ENCODE measurements at places on chromosomes 2 and 18.
A peak's percentile ranks its signal among the peaks of the same experiment; 100 is the strongest.

DNA sequence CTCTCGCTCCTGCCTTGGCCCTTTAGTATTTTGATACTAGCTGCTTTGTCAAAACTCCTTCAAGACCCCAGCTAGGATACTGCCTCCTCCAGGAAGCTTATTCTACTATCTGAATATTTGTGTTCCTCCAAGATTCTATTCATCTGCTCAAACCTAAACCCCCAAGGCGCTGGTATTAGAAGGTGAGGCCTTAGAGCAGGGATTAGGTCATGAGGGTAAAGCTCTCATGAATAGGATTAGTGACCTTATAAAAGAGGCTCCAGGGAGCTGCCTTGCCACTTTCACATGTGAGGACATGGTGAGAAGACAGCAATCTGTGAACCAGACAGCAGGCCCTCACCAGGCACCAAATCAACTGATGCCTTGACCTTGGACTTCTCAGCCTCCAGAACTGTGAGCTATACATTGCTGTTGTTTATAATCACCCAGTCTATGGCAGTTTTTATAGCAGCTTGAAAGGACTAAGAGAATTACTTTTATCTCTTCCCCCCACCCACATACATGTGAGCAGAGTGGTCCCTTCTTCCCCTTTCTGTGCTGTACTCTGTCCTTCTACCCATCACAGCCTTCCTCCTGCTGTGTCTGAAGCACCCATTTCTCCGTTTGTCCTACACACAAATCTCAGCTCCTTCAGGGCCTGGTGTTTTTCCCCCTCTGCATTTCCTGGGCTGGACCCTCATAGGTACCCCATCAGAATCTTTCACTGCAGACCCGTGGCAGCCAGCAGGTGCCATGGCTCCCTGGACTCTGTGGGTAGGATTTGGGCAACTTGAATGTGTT lies 54.5 kb downstream of the HS1BP3 start:
- DNase-seq: no peak

DNA sequence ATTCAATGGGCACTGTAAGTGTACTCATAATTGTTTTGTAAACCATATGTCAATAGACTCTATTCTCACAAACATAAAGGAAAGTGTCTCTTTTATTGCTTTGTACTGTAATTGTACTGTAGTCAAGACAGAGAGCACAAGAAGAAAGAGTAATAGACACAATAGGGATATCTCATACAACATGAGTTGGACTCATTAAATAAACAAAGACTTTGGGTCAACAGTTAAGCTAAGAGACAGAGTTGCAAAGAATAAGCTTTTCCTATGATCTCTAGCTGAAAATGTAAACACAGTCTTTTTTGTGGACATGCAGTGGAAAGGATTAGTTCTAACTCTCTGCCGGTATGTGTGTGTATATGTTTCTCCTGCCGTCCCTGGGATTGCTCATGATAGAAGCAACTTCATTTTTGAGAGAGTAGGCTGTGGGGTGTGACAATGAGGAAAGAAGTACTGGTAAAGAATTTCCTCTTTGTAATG lies 13.9 kb upstream of the KYNU start:
- no peak for DNase-seq

DNA sequence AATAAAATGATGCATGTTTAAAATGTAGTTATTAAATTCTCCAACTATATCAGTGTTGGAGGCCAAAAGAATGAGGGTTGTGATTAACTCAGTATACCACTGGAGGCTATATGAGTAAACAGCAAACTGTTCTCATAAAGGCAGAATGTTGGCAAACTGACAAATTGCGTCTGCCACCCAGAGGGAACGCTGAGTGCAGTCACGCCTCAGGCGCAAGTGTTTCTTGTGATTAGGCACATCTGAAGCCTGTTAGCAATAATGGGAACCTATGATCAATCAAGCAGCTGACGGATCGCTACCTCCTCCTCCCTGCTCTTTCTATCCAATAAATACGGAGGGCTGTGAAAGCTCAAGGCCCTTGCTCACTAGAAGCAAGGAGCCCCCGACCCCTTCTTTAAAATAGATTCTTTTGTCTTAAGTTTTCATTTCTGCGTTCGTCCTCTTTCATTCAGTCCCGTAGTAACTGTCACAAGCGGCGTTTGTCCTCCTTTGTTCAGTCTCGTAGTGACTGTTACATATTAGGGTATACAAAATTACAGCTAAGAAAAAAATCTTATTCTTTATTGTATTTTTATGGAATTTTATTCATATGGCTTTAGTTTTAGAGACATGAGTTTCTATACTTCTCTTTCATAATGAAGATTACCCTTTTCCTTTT lies 16.3 kb upstream of the RMND5A start:
- DNase-seq: peak; percentile 35

DNA sequence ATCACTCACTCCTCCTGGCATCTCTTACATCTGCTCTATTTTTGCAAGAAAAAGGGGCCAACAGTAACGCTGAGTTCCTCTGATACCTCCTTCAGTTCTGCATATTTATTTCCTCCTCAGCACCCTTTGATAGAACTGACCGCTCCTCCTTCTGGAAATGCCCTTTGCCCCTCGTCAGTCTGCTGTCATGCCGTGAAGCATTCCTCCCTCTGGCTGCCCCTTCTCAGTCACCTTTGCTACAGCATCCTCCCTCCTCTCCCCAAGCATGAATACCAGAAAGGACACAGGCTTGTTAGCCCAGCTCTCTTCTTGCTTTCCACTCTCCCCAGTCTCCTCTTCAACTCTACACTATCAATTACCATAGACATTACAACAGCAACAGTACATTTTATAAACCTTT lies 135.4 kb downstream of the NBAS start:
- no peak for DNase-seq

DNA sequence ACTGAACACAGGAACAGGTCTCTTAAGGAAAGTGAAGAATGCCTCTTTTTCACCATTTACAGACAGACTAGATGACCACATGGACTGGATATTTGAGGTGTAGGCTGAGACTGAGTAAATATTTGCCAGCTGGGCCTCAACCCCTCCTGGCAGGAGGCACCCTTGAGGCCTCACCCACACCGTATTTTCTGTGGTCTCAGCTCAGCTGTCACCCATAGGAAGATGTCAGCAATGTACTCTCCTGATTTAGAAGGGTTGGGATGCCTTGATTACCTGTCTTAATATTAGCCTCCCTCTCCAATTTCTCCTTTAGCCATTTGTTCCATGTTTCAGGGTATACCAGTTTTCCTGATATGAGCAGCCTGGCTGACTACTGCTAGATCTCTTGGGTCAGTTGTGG lies 20.3 kb downstream of the ADCYAP1 start:
- no peak for DNase-seq

GRCh38 chr2:43038034-43038695 lies 188.2 kb downstream of the ZFP36L2 start:
- no peak for DNase-seq

DNA sequence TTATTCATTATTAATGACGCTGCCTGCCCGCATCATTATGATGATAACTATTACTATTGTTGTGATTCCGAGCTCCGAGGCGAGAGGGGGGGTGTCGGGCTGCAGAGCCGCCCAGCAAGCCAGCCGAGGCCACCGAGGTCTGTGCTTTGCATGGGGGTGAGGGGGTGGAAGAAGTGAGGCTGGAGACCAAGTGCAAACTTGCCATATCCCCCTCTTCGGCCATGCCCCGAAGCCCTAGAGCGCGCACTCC lies 3.6 kb downstream of the BCL11A start:
- DNase-seq: no peak

- DNase-seq: no peak
Measured at GRCh38 chr18:3411327-3411726, 38.6 kb upstream of the TGIF1 start.

DNA sequence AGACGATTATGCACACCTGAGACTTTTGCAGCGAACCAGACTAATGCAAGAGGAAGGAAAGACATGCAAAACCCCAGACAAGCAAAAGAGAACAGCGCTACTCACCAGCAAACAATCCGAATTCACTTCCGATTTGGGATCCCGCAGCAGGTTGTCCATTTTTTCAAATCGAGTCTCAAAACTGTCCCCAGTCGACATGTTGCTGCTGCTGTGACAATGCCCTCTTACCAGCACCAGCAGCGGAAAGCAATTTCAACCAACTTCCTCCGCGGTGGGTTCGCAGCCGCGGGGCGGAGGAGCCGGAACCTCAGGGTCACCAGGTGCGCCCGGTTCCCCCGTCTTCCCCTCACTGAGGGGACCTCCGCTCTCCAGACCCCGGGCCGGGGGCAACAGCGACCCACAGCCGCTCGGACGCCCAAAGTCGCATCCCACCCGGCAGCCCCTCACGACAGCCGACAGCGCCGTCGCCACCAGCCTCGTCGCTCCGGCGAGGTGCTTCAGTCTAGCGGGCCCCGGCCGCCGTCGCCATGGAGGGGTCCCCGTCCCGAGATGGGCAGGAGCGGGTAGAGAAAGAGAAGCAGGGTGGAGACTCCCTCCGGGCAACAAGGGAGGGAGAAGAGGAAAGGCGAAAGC lies 784 bp downstream of the ROCK1 start:
- DNase-seq: peak; percentile 47

DNA sequence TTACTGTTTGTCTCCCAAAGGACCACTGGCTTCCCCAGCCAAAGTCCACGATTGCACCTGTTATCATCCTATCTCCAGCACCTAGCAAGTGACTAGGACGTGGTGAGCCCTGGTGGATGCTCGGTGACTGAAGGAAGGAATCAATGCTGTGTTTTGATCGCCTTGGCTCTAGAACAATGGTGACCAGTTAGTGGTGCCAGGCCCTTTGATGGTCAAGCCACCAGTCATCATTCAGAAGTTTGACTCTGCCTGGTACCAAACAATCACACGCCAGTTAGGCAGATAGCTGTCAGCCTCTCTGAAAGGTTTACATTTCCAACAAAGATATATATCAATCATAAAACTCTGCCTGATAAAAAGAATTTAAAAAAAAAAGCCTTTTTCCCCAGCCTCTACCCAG lies 244.1 kb downstream of the SH3BP4 start:
- DNase-seq: peak; percentile 85

- DNase-seq: peak; percentile 80
Measured at GRCh38 chr2:176187899-176188773, at the start of gene HOXD1. Gene HOXD1 (plus strand): TSS chr2:176188668. CDS start chr2:176188802, 134 bp downstream.

DNA sequence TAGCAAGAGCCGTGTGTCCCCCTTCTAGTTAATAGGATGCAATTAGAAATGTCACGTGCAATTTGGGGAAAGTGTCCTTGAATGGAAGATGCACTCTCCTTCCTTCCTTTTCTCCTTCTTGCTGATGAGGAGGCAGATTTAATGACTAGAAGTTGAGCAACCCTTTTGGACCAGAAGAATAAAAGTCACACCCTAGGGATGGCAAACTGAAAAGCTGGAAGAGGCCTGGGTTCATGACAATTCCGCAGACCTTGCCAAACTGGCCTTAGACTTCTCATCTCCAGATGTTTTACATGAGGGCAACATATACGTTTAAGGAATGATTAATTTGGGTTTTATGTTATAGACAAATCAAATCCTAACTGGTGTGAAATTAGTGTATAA lies 38.6 kb upstream of the NCOA1 start:
- no peak for DNase-seq

GRCh38 chr2:29239209-29239960 lies 124.2 kb downstream of the CLIP4 start:
- DNase-seq: no peak

GRCh38 chr2:208183526-208183925 lies 6.3 kb downstream of the C2orf80 start:
- no peak for DNase-seq

GRCh38 chr2:239273280-239274234 lies 127.3 kb downstream of the HDAC4 start:
- no peak for DNase-seq

DNA sequence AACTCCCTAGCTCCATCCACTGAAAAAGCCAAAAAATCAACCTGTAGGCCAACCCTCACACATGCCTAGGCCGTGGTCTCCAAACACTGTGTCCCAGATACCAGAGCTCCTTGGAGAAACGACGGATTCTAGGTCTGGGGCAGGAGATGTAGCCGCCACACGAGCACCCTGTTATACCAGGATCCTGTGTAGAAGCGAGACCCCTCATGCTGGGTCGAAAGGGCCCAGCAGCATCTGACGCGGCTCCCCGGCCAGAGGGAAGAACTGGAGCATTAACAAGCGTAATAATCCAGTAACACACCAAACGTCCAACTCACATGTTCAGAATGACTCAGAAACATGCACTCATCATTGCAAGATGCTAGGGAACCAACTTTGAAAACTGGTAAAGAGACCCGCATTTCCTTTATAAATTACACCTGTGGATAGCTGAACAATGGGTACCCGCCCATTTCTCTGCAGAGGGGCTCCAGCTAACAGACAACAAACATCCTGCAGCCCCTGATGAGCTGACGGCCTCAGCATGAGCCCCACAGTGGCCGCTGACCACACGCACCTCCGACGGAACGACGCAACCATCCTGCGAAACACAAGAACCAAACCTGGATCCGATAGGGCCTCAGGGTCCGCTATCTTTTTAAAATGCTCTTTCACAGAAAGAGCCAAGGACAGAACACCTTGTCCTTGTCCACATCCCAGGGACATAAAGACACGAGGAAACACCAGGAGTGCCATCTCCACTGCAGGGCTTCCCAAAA lies 14.2 kb downstream of the SLC66A2 start:
- no peak for DNase-seq

- DNase-seq: no peak
Measured at GRCh38 chr2:144011098-144011497, 508.8 kb downstream of the ZEB2 start.

DNA sequence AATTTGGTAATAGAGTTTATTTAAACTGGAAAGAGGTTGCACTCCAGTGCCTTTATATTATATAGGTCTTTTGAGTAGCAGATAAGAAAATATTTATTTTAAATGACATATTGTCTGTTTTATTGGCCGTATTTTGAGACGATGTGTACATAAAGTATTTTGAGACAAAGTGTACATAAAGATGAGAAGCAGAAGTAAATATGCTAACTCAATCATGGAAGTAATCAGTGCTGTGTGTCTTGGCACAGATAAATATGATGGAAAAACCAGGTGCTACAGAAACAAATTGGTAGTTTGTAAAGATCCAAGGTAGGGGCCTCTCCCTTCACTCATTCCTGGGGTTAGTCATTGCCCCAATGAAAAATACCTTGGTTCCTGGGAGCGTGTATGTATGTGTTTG lies 382.9 kb downstream of the DSEL start:
- no peak for DNase-seq

DNA sequence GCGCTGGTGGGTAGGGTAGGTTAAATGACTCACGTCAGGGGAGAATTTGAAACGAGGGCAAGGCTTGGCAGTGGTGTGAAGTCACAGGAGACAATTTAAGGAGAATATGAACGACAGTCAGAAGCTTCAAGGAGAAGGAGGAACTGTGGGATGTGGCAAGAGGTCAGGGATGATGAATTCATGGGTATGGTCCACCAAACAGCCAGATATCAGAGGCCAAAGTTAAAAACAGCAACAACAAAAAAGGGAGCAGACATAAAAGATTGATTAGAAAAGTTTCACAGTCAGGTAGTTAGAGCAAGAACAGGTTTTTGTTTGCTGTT lies 1.4 kb upstream of the ZNF396 start:
- DNase-seq: no peak

GRCh38 chr18:74291472-74291770 lies 342 bp downstream of the CYB5A start:
- DNase-seq: no peak

GRCh38 chr2:16656784-16657391 lies 8.7 kb downstream of the CYRIA start:
- peak; percentile 77 for DNase-seq

Data from globus pallidus (tissue), 1 donor.